Diencephalon (tissue), 1 donor: ENCODE measurements at places on chromosomes 12 and 14. TPM values are rescaled to one million over a fixed set of nuclear protein-coding genes. Genes with fewer than 3 reads are reported as not detected.

Gene TDRD9
- total RNA-seq, result 4.4 TPM

Gene BCL7A
- total RNA-seq, result 39.7 TPM

Gene KLHDC1
- total RNA-seq, result 19.8 TPM

Gene SLC8A3
- 70.4 TPM for total RNA-seq

Gene RDH12
- total RNA-seq, result 1.8 TPM

Gene MIPOL1
- 36.9 TPM for total RNA-seq
